ENCODE measurements at places on chromosomes 6 and 20. TPM values are rescaled to one million over a fixed set of nuclear protein-coding genes. Genes with fewer than 3 reads are reported as not detected.

DNA sequence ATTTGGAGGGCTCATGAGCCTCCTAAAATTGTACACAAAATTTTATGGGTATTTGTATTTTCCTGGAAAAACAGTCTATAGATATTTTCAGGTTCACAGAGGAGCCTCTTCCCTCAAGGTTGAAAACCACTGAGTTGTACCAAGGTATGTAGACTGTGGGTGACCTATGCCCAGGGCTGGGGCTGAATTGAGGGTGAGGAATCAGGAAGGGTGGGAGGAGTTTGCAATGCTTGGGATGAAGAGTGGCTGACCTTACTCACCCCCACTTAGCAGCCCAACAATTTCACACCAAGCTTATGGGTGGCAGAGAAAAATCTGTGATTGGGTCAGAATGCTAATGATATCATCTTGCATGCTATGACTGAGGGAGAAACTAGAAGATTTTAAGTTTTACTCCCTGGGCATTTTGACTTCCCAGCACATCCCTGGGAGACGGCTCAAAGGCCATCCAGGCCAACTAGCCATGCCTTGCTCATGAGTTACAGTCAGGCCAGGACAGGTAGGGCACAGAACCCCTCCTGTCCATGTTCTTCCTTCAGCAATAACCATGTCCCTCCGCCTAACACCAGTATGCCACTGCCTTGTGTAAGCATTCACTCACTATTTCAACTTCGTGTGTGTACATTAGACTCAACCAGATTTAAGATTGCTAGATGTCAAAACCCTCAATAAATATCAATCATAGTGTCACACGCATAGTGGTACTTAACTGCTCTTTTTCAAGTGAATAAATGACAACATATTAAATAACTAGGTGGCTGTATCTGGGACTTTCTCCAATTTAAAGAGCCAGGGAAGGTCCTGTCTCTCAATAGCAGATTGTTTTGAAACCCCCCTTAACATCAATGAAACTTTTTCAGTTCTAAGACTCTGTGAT, 16.6 kb downstream of the ADTRP start:
- DNase-seq, result no peak

DNA sequence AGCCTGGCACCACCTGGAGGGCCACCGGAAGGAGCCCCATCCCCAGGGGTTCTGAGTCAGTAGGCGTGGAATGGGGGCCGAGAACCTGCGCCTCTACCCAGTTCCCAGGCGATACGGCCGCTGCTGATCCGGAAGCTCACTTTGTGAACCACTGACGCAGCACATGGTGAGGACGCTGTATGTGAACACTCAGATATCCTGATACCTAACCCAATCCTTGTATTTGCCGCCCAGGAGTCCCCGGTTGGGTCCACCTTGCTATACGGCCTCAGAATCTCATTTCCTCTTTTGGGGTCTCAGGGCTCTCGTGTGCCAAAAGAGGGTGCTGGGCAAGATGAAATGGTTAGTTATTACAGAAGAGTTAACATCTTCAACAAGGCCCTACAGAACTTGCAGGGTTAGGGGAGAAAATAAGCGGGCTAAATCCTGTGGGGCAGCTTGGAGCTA, 604 bp upstream of the RAB5IF start:
- no peak for DNase-seq

- no peak for DNase-seq
These were observed 49.6 kb upstream of the RNF146 start for GRCh38 chr6:127216810-127217789.

DNA sequence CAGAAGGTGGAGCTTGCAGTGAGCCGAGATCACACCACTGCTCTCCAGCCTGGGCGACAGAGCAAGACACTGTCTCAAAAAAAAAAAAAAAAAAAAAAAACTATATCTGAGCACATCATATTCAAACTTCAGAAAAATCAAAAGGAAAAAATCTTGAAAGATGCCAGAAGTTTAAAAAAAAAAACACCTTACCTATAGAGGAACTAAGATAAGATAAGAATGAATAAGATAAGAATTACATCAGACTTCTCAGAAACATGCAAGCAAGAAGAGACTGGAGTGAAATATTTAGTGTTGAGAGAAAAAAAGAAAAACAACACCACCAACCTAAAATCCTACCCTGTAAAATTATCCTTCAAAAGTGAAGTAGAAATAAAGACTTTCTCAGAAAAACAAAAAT, 116.8 kb upstream of the ARID1B start:
- no peak for DNase-seq

GRCh38 chr6:19158586-19158985, 678.6 kb upstream of the ID4 start:
- DNase-seq, result no peak

DNA sequence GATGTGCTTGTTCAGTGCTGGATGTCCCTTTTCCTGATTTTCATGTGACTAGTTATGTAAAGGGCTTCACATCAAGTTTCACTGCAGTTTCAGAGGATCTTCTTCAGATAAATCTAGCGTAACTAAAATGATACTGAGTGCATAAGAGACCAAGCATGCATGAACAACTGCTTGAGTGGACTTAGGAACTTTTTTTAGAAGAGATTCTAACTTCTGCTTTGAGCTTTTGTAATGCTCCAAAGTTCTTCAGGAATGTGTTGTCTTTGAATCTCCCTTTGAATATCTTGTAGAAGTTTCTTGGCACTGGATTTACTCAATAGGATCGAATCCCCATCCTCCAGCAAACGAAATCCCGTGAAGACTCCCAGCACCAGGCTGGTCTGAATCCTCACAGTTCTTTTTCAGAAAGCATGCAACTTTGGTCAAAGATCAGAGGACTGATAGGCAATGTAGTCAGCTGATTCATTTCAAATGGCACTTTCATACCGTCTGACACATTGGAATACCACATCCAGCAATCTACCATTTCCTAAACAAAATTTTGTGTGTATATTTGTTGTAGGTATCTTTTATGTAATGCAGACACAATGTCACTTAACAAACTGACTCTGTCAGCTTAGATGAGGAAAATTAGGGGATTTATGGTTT, 33.2 kb downstream of the ENPP1 start:
- no peak for DNase-seq

DNA sequence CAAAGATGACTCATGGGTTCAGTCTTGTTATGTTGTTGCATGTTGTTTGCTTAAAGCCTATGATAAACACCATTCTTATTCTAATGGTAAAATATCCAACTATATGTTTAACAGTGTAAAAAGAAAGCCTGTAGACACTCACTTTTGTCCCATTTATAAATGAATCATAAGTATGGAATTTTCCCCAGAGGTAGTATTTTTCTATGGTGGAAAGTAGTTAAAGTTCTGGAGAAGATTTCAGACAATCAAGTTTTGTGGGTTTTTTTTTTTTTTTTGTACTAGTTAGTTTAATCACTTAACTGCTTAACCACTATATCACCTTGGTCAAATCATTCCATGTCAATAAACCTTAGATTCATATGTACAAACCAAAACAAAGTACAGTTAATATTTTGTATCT, 35.8 kb downstream of the PTCHD4 start:
- no peak for DNase-seq

DNA sequence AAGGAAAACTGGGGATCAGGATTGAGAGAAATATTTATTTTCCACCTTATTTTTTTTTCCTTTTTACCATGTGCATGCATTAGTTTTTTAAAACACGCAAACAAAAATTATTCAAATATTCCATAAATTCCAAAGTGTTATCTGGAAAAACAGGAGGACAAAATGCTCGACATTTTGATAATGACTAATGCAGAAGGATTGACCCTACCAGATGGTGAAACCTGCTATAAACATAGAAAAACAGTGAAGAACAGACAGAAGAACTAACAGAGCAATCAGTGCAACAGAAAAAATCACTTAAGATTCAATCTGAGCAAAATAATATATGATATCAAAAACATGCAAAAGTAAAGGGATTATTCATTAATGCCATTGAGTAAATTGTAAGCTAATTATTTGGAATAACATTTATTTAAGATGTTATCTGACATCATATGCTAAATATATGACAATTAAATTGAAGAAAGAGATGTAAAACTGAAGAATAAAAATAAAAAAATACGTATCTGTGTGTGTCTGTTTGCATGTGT, 218.4 kb downstream of the LMBRD1 start:
- no peak for DNase-seq

DNA sequence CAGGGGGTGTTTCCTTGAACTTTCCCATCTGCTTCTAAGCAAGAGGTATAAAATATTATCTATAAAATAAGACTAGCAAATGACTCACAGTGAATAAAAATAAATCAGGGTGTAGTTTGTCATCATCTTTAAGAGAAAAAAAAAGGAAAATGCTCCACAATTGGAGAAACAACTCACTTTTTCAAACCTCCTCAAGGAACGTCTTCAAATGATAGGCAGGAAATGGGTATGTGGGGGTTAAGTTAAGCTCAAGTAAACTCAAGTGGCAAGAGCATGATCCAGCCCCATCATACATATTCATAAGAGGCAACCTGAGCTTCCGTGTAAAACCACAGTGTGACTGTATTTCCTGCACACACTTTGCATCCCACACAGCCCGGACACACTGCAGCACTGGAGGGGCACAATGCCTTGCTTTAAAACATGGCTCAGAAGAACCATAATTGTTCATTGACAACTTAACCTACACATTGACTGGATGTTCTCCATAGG, 58.5 kb upstream of the CEP85L start:
- no peak for DNase-seq

DNA sequence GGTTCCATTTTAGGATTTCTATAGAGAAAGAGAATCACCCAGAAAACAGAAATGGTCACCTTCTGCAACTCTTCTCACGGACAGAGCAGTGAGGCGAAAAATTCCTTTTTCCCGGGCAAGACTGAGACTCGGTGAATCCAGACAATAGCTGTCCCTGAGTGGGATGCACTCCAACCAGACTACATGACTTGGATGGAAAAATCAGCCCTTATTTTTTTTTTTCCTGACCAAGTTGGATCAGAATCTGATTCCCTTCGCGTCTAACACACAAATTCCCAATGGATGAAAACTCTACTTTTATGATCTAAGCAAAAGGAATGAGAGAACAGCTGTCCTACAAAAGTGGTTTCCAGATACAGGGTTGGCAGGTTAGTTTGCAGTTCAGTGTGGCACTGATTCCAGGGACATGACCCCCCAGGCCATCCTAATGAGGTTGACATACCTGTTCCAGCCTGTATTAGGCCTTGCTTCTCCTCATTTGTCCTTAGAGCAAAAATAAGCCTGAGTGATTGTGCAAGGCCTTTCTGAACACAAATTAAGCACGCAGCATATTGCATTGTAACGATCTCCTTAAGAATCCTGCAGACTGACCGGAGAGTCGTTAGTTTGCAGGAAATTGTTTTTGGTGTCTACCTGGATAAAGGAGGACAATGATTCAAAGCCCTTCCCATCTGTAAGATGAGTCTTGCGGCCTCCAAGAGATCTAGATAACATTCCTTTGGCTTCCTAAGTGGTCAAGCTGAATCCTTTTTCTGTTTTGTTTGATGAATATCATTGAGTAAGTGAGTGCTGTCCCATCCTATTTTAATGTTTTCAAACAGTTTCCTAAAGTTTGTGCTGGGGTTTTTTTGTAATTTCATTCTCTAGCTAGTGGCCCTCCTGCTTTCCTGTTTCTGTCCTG, 1.5 kb upstream of the NEDD9 start:
- no peak for DNase-seq

DNA sequence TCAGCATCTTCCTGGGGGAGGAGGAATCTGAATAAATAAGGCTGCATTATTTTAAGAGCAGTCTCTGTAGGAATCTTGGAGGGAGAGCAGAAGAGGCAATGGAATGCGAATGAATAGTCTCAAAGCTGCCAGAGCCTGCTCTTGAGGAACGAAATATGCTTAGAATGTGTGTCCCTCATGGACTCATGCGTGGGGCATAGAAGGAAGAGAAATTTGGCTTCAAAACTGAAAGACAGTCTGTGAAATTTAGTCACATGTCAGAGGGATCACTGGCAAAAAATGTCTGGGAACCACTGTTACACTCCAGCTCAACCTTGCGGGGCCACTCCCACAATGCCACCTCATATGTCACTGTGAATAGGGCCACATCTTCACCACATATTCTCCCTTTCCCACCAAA, 95.5 kb downstream of the GJA10 start:
- no peak for DNase-seq

DNA sequence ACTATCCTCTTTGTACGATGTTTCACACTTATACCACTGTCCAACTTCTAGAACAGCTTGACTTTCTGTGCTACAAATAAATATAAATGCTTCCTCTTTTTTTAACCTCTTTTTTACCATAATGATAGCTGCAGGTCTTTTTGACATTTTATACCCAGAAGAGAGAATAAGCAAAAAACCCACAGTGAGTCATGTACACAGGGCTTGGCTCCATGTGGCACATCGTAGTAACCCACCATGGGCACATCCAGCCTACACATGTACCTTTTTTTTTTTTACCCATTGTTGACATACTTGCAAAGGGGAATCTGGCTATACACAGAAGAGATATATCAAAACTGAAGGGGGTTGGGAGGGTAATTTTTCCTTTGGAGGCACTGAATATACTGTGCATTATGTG, 59.5 kb upstream of the RSPO3 start:
- DNase-seq, result no peak

GRCh38 chr20:5612581-5613301, 137.5 kb upstream of the SHLD1 start:
- DNase-seq, result no peak

GRCh38 chr6:127201321-127201720, 65.3 kb upstream of the RNF146 start:
- no peak for DNase-seq

- DNase-seq, result no peak
These were observed 107.1 kb downstream of the AHI1 start for GRCh38 chr6:135390458-135390857.

- DNase-seq, result no peak
These were observed 74.4 kb upstream of the FBXL4 start for GRCh38 chr6:99022039-99022609.

DNA sequence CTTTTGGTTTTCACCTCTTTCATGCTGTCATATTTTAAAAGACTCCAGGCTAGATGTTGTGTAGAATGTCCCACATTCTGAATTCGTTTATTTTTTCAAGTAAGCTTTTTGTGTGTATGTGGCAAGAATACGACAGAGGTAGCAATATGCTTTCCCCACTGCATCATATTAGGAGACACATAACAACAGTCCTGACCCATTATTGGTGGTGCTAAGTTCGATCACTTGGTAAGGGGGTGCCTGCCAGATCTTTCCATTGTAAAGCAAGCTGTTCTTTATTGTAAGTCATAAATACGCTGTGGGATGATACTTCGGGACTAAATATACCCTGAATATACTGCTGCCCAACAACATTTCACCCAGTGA, 588 bp upstream of the NCOA3 start:
- no peak for DNase-seq

- no peak for DNase-seq
These were observed 141.6 kb upstream of the EYA4 start for GRCh38 chr6:133099573-133099972.

The C6orf163 gene
- 1.2 TPM for total RNA-seq

The DUSP15 gene
- total RNA-seq, result 11.5 TPM

The FAM209A gene
- 0.55 TPM for total RNA-seq

The SLC35D3 gene
- not detected for total RNA-seq

The ZBTB12 gene
- total RNA-seq, result 6.7 TPM

The SLC22A7 gene
- not detected for total RNA-seq

The COL21A1 gene
- 173 TPM for total RNA-seq

The TRIM10 gene
- total RNA-seq, result not detected

The GPR6 gene
- not detected for total RNA-seq

The COL9A1 gene
- 0.27 TPM for total RNA-seq

The FAM209B gene
- not detected for total RNA-seq

The C6orf58 gene
- total RNA-seq, result not detected

The HCK gene
- total RNA-seq, result not detected

Data from chondrocyte (in vitro differentiated cells).